Osteoblast (primary cell): ENCODE measurements at places on chromosomes 3 and 15.

- peaks cover 39% of the 10 kb centered on the region for H3K4me1 ChIP-seq
- H3K27me3 ChIP-seq, result no peaks in the 10 kb centered on the region
- no peak for DNase-seq
- H3K27ac ChIP-seq, result peak overlapping the region; percentile 90
- H3K4me3 ChIP-seq, result no peak overlapping the region
Observed at GRCh38 chr15:99322643-99323405, 71.5 kb downstream of the LRRC28 start.

DNA sequence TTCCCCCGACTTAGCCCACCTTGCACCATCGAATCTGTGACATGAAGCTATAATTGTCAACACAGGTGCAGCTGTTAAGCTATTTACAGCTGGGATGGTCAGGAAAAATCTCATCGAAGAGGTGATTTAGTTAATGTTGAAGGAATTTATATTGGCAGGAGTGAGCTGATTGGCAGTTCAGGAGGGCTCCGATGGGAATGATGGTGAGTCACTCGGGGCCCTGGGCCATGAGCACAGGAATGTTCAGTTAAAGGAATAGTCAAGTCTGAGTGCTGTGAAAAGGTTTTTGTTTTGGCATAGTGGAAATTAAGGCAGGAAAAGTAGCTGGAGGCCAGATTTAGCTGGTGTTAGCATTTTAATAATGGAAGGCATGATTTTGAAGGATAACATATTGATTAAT is 95.7 kb downstream of the OXSM start:
- H3K36me3 ChIP-seq, result no peaks in the 10 kb centered on the region
- H3K4me3 ChIP-seq, result no peak overlapping the region
- no peak for DNase-seq
- H3K27ac ChIP-seq, result no peak overlapping the region
- H3K27me3 ChIP-seq, result no peaks in the 10 kb centered on the region
- H3K4me1 ChIP-seq, result no peaks in the 10 kb centered on the region

GRCh38 chr3:18447720-18448119 is 22.6 kb upstream of the SATB1 start:
- no peak overlapping the region for H3K4me3 ChIP-seq
- H3K4me1 ChIP-seq, result peaks cover 7% of the 10 kb centered on the region
- no peaks in the 10 kb centered on the region for H3K36me3 ChIP-seq
- peaks cover 39% of the 10 kb centered on the region for H3K27me3 ChIP-seq

GRCh38 chr3:107142786-107143575 is 234.3 kb upstream of the CCDC54 start:
- no peak overlapping the region for H3K27ac ChIP-seq
- no peak overlapping the region for H3K4me3 ChIP-seq
- no peaks in the 10 kb centered on the region for H3K36me3 ChIP-seq
- DNase-seq, result no peak
- H3K27me3 ChIP-seq, result no peaks in the 10 kb centered on the region
- no peaks in the 10 kb centered on the region for H3K4me1 ChIP-seq

GRCh38 chr15:89116404-89116803 is 28.1 kb downstream of the ABHD2 start:
- H3K4me1 ChIP-seq, result peaks cover 70% of the 10 kb centered on the region
- no peak for DNase-seq
- no peaks in the 10 kb centered on the region for H3K27me3 ChIP-seq
- H3K27ac ChIP-seq, result peak overlapping the region; percentile 78
- H3K4me3 ChIP-seq, result no peak overlapping the region
